ENCODE measurements at places on chromosomes 12 and 14.
A peak's percentile ranks its signal among the peaks of the same experiment; 100 is the strongest.

DNA sequence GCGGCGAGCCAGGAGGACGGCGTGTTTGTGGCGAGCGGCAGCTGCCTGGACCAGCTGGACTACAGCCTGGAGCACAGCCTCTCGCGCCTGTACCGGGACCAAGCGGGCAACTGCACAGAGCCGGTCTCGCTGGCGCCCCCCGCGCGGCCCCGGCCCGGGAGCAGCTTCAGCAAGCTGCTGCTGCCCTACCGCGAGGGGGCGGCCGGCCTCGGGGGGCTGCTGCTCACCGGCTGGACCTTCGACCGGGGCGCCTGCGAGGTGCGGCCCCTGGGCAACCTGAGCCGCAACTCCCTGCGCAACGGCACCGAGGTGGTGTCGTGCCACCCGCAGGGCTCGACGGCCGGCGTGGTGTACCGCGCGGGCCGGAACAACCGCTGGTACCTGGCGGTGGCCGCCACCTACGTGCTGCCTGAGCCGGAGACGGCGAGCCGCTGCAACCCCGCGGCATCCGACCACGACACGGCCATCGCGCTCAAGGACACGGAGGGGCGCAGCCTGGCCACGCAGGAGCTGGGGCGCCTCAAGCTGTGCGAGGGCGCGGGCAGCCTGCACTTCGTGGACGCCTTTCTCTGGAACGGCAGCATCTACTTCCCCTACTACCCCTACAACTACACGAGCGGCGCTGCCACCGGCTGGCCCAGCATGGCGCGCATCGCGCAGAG, 873 bp downstream of the PLXNC1 start:
- DNase-seq, result no peak

DNA sequence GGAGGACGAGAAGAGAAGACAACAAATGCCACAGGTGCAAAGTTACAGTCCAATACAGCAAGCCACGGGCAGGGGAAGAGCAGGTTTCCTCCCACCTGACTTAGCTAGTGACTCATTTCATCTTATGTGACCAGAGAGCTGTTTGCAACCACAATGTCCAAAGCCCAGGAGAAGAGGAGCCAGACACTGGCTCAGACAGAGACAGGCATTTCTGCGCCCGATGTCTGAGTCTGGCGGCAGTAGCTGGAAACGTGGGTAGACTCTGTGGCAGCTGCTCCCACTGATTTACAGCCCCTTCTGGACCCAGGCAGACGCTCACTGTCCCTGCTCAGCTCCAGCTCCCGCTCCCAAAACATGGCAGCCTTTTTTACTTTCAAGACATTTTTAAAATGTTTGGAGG, 60.0 kb downstream of the CHGA start:
- DNase-seq, result no peak

- DNase-seq, result no peak
Measured at GRCh38 chr12:41701943-41702601, 442.6 kb downstream of the GXYLT1 start.

DNA sequence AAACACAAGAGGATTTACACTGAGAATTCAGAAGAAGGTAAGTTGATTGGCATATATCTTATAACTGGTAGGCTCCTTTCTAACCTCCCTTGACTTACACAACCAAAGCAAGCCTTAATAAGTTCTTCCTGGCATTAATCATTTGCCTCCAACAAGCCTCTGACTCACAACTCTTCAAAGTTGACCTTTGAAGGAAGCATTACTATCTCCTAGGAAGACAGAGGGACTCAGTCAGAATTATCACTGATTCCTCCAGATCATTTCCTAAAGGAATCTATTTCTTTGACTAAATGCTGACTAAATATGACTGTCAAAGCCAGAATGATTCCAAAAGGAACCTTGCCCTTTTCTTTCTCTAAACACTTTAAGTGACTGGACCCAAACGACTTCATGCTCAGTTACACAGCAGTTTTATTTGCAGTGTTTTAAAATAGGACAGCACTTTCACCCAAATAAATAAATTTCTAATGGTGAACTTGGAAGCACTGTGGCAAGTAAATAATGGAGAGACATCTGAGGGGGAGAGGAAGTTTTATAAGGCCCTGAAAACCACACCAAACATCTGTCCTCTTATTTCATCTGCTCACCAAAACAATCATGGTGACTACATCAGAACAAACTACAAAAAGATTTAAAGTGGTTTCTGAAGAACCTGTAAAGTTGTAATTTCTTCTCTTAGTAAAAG, 128.2 kb downstream of the KLHL28 start:
- no peak for DNase-seq

DNA sequence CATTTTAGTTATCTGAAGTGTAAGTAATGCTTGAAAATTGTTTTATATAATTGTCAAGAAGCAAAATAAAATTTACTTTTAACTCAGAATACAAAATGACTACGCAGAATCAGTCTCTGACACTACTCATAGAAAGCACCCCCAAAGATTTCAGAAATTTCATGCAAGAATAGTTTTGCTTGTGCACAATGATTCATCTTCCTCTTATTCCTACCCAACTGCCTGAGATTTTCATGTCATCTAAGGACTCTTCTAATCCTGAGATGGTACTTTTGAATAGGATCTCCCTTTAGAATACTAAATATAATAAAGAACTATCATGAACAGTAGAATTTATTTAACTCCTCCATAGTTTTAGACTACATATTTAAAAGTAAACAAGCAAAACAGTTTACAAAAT, 485.3 kb upstream of the MGAT4C start:
- no peak for DNase-seq

DNA sequence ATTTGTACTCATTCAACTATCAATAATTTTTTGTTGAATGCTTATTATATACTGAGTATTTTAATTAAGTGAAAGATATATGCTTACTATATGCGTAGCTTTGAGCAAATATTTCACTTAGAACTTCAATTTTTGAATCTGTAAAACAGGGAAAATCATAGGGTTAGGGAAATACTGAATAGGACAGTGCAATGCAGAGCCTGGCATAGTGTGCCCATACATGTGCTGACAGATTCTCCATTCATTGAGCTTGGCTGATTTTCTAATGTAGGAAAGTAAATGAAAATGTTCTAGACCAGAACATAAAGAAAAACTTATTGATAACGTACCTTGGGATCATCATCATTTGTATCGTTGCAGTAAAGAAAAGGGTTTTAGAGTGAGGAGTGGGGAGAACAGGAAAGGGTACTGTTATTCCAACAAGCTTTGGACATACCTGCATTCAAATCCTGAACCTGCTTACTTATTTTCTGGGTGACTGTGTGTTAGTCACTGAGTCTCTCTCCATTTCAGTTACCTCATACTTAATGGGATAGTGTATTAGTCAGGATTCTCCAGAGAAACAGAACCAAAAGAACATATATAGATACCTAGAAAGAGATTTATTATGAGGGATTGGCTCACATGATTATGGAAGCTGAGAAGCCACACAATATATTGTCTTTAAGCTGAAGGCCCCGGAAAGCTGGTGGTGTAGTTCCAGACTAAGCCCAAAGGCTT, 436.4 kb downstream of the ADAMTS20 start:
- DNase-seq, result no peak

DNA sequence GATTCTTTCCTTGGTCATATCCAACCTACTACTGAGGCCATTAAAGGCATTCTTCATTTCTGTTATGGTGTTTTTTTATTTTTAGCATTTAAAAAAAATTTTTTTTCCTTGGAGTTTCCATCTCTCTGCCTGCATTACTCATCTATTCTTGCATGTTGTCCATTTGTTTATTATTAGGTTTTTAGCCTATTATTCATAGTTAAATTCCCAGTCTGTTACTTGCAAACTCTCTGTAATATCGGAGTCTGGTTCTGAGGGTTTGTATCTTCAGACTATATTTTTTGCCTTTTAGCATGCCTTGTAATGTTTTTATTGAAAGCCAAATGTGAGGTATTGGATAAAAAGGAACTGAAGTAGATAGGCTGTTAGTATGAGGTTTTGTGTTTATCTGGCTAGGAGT, 284.3 kb downstream of the FUT8 start:
- DNase-seq, result no peak

DNA sequence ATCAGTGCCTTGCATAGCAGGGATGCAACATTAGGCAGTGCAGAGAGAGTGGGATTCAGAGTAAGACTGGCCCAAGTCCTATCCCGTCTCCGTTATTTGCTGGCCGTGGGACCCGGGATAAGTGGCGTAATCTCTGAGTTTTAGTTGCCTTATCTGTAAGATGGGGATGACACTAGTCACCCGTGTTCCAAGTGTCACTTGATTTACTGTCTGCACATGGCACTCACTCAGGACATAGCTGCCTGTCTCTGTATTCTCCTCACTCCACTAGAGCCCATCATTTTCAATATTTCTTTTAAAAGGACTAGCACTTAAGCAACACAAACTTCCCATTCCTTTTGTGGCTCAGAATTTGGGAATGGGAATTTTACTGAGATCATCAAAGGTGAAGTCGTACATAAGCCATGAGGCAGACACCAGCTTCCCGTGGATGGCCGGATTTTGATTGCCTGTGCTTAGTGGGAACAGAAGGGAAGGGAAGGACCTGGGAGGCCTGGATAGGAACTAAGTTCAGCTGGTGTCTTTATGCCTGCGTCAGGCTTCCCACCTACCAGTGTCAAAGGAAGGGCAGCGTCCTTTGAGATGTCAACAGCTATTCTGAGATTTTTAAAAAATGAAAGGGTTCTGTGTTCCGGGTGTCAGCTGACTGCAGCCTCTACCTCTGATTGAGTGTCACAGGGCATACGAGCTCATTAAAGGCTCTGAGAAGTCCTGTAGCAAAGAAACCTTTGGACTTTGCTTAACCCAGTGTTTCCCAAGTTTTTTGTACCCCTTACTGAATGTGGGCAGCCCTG, 361.4 kb downstream of the CACNA1C start:
- no peak for DNase-seq

DNA sequence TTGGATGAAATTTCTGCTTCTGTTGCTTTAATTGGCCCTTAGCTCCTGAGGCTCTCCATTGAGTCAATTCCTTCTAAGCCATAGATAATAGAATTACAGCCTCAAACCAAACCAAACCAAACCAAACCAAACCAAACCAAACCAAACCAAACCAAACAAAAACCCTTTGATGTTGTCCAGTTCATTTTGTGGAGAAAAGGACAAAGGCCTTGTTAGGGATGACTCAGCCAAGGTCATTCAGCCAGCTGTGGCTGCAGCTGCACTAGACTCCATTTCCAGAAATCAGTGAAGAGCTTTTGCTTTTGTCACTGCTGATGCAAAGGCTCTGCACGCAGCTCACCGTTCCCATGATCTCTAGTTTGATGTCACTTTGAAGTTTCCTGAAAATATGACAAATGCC, 82.2 kb upstream of the RMST start:
- DNase-seq, result no peak

GRCh38 chr14:66070542-66071319, 415.4 kb upstream of the CCDC196 start:
- peak; percentile 23 for DNase-seq
